Activated T-cell treated with anti-CD3 and anti-CD28 coated beads for 48 hours (primary cell): ENCODE measurements at places on chromosomes 11 and 22.

GRCh38 chr11:103433386-103434072 lies 324.3 kb downstream of the DYNC2H1 start:
- DNase-seq = no peak

DNA sequence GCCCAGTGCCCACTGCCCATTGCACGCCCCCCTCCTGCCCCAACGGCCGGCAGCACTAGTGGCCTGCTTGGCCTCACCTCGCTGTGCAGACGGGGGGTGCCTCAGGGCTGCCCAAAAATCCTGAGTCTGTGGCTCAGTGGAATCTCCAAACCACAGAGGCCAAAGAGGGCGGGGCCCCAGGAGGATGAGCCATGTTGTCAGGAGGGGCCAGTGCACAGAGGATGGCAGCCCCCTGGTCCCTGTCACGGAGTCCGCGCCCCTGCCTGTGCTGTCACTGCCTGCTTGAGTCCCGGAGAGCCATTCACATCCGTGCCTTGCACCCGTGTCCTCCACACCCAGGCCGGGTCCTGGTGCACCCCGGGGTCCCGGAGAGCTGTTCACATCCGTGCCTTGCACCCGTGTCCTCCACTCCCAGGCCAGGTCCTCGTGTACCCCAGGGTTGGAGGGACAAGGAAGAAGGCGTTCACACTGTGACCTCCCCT lies 36.4 kb upstream of the MUC5AC start:
- no peak for DNase-seq

GRCh38 chr22:42562279-42562678 lies 8.5 kb downstream of the SERHL2 start:
- DNase-seq = no peak

DNA sequence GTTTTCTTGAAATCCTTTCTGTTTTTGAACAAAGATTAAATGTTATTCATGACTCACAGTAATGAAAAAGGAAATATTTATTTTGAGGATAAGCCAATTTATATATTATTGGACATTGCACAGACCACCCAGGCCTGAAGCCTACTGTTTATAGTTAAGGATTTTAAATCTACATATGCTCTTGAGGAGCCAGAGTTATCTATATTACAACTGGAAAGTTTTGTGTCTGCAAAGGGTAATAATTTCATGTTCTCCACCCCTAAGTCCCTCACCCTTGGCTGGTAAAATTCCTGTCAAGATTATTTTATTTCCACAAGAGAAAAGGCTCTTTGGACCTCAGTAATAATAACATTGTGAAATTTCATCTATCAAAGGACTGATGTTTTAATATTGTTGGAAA lies 228.2 kb downstream of the TMEM135 start:
- DNase-seq = no peak

DNA sequence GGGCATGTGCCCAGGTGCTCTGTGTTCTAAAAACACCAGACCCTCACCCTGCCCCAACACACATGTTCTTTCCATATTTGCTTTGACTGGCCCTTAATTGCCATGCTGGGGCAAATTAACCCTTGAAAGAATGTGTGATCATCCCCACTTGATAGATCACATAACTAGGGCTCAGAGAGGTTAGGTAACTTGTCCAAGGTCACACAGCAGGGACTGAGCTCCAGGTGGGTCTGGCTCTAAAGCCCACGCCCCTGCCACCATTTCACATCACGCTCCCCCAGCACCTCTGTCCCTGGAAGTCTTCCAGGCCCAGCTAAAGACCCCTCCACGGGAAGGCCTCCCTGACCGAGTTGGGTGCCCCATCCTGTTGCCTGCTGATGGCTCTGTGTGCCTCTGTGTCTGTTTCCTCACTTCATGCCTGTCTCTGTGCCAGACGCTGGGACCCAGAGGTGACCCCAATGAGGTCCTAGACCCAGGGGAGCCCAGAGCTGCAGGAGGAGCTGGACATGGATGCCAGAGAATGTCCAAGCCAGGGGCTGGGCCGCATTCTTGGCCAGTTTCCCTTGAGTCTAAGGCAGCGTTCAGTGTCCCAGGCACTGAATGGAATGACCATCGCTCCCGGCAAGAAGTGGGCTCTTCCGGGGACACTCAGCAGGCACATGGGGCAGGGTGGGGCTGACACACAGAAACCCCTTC lies 79.7 kb downstream of the MYO7A start:
- DNase-seq = no peak

DNA sequence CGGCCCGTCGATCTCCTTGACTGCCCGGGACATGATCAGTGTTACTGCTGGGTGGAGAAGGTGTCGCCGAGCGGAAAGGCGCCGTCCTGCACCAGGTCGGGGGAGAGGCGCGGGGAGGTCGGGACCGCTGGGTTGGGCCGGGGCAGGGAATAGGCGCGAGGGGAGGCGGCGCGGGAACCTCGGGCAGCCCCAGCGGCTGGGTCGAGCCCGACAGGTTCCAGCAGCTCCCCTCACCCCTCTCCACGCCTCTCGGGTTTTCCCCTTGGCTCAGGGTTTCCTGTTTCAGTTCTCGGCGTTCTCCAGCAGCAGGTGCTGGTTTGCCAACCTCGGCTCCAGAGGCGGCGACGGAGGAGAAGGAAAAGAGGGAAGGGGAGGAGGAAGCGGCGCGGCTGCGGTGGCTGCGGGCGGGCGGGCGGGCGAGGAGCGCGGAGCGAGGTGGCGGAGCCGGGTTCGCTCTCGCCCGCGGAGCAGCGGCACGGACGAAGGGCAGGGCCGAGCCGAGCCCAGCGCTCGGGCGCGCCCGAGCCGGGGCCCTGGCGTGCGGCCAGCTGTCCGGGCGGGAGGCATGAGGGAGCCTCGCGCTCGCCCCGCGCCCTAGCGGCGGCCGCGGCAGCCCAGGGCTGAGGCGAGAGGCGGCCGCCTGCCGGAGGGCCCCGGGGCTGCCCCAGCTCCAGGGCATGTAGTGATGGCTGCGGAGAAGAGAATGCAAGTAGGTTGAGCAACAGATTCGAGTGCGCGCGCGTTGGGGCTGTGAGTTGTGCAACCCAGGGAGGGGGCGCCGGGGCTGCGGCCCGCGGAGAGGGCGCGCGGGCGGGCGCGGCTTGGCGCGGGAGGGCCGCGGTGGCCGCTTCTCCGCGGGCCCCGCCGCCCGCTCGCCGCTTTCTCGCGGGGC lies at the start of gene ZC3H12C:
ZC3H12C (plus strand) TSS at position 878 of the 892 bp plus-strand sequence. CDS start 20 bp downstream, outside the sequence.
- peak; percentile 37 for DNase-seq

DNA sequence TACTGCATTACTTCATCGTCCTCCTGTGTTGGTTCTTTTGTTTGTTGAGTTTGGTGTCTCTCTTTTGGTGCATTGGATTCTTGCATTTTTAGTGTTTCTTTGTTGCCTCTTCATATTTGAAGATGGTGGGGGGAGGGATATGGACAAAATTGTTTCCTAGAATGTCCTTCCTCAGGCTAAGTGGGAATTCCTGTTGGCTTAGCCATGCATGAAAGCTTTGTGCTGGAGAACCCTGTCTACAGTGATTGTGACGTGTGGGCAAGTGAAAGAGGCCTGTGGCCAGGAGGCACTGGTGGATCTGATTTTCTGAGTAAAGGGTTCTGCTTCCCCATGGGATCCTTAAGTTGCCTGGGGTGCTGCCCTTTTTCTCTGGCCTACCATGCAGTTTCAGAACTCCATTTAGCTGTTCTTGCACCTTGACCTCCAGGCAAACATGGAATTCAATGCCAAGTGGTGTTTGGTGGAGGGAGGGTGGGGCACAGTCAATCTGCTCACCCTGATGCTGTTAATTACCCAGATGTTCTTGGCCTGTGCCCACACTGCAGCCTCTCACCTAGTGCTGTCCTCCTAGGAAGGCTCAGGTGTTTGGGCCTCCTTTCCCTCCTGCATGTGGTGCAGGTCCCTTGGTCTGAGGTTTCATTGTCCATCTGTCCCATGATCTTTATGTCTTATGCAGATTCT lies 46.3 kb upstream of the SLC22A12 start:
- DNase-seq = no peak

GRCh38 chr11:81059356-81059755 lies 1618.5 kb upstream of the TENM4 start:
- no peak for DNase-seq

DNA sequence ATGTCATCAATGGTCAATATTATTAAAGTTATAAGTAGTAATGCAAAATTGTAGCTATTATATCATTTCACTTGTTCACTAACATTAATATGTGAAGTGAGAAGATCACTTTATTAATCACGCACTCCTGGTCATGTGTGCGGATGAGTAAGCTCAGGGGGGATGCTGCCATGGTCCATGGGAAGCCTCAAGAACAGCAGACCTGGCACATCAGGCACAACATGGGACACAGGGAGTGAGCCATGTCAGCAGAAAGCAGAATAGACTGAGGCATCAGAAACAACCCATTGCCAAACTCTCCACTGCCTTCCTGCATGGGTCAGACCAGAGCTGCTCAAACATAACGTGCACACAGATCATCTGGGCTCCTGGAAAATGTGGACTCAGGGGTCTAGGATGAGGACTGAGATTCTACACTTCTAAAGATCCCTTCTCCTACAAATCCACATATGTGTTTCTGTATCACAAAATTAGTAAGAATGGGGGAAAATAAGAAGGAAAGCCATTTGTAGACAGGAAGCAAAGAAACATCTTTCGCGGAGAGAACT lies 63.8 kb upstream of the VPREB1 start:
- DNase-seq = no peak

GRCh38 chr22:46639843-46640242 lies 19.7 kb downstream of the GRAMD4 start:
- DNase-seq = no peak
